ENCODE measurements at places on chromosomes 1 and 21.
A peak's percentile ranks its signal among the peaks of the same experiment; 100 is the strongest.

GRCh38 chr1:155979597-155980343 is 1.4 kb upstream of the ARHGEF2 start:
- no peak for DNase-seq

DNA sequence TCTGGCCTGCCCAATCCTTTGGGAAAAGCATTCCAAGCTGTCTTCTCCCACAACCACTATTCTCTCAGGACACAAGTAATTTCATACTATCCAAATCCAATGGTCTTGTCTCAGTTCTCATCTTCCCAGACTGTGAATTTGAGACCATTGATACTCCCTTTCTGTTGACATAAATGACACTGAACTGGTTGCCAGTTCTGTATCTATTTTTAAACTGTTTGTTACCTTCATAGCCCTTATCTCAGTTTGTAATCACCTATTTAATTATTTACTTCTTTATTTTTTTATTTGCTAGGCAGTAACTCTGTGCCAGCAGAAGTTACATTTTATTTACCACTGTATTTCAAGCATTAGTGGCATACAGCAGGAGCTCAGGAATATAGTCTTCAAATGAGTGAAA is 24.0 kb downstream of the TCEANC2 start:
- no peak for DNase-seq

DNA sequence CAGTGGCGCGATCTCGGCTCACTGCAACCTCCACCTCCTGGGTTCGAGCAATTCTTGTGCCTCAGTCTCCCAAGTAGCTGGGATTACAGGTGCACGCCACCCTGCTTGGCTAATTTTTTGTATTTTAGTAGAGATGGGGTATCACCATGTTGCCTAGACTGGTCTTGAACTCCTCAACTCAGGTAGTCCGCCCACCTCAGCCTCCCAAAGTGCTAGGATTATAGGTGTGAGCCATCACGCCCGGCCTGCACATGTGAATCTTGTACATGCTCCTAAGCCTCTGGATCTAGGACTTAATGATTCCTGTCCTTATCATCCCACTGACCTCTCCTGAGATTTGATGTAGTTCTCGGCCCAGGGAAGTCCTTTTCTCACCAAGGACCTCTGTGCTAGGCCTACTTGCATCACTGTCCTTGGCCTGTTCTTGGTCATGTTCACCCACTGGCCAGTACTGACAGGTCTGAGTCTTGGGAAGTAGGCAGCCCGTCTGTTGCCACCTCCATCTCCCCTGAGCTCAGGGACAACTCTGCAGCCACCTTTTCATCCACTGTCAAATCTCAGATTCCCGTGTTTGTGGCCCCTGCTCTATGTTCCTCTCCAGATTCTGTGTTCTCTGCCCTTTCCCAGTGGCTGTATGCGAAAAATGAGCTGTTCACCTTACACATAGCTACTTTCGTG is 9.4 kb downstream of the HYI start:
- DNase-seq = no peak

DNA sequence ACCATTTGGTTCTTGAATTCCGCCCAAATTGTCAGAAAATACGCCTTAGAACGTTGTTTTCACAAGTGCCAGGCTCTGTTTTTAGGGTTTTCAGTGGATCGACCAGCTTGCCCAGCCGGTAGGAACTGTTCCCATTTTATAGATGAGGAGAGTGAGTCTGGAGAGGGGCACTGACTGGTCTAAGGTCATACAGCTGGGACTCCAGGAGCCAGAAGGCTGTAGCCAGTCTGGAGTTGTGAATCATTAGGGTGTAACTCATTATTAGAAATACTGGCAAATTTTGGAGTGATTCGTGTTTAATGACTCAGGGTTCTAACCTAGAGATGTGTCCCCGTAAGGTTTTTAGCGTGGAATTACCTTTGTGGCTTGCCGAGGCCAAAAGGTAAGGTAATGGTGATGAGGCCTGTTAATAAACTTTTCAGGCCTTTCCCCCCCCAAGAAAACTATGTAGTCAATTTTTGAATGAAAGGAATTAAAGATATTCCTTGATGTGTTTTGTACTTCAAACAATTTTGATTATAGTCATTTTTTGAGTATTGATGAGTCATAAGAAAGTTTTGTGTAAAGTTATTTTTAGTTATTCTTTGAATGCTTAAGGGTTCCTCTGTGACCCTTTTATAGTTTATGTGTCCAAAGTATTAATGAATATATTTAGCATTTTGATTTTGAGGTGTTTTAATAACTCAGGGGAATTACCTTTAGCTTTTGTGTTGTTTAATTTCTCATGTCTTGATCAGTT is 2.1 kb downstream of the DYRK1A start:
- DNase-seq = no peak

- DNase-seq = no peak
Observed at GRCh38 chr1:167878372-167879160, 35.4 kb downstream of the ADCY10 start.

GRCh38 chr1:24725209-24725651 is 20.0 kb upstream of the CLIC4 start:
- no peak for DNase-seq

DNA sequence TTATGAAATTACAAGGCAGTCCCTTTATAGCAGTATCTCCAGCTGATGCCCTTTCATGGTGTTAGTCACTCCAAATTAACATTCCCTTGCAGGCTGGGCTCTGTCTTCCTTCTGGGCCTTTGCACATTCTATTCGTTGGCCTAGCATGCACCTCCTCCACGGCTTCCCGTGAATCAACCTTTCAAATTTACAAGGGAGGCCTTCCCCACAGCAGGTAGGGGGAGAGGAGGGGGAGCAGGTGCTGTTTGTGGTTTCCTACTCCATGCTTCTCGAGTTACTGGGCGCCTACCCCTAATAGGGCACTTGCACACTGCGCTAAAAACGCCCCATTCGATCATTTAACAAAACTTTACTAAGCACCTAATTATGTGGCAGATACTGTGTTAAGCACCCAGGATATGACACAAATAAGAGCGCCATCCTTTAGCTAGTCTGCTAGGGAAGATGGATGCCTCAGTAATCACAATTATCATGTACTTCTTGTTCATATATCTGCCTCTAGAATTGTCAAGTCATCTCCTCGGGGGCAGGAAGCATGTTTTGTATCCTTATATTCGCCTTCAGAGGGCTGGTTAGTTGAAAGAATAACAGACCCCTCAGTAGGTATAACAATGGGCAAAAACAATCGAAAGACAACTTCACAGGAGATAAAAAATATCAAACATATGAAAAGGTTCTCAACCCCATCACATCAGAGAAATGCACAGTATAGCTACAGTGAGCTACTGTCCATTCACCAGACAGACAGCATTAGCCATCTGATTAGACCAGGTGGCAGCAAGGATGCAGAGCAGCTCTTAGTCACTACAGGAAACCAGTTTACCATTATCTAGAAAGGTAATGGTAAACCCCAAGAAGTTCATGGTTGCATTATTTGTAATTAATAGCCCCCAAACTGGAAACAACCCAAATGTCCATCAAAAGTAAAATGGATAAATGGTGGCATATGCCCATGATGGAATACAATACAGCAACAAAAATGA is 1.7 kb upstream of the ADAR start:
- peak; percentile 64 for DNase-seq

- no peak for DNase-seq
Observed at GRCh38 chr1:69491416-69491815, 76.3 kb upstream of the LRRC7 start.

DNA sequence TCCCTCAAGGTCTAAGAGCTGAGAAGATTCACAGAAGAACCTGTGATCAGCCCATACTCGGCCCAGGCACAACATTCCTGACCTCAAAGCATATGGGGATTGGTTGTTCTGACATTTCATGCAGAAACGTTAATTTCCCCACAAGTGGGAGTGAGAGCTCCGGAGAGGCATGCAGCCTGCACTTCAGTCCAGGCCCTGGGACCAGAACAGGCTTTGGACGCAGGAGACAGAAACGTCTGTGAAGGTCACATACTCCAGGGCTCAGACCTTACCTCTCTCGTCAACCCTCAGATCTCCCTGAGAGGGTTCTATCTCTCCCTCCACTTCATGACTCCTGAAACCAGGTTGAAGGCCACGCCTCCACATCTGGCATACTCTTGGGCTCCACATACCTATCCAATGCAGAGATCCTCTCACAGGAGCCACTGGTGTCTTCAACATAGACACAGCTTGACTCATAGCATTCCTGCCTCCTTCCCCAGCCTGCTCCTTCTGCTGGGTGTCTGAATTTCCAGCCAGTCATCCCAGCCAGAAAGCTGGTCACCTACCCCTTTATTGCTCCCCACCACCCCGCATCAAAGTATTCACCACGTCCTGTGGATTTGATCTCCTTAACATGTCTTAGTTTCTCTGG is 149.2 kb downstream of the OMA1 start:
- DNase-seq = no peak

Measured in NCI-H1436 (cell line).